ENCODE measurements at places on chromosomes 4 and X. TPM values are rescaled to one million over a fixed set of nuclear protein-coding genes. Genes with fewer than 3 reads are reported as not detected.

PCGF3 gene
- 39.5 TPM for total RNA-seq

XAGE2 gene
- total RNA-seq = not detected

SHROOM4 gene
- not detected for total RNA-seq

NHS gene
- total RNA-seq = 0.14 TPM

ARR3 gene
- not detected for total RNA-seq

PORCN gene
- total RNA-seq = 19.8 TPM

ING2 gene
- total RNA-seq = 16.3 TPM

CXorf51B gene
- total RNA-seq = not detected

KCNE5 gene
- not detected for total RNA-seq

Measured in CD8-positive, alpha-beta T cell (primary cell).